Ascending aorta (tissue), 2 donors: ENCODE measurements at places on chromosomes 3 and 15. TPM values are rescaled to one million over a fixed set of nuclear protein-coding genes. Genes with fewer than 3 reads are reported as not detected.

VGLL3 gene
- 138 TPM for total RNA-seq

TRANK1 gene
- total RNA-seq: 14.8 TPM

MUSTN1 gene
- 132 TPM for total RNA-seq

SORD gene
- total RNA-seq: 6.5 TPM

CLDN1 gene
- total RNA-seq: 0.53 TPM

ITGA11 gene
- 136 TPM for total RNA-seq

LYZL4 gene
- not detected for total RNA-seq

PLA2G4F gene
- not detected for total RNA-seq

MRAS gene
- 24.5 TPM for total RNA-seq

TMEM212 gene
- not detected for total RNA-seq

HOMER2 gene
- 22.0 TPM for total RNA-seq

KNG1 gene
- not detected for total RNA-seq

SLC24A5 gene
- total RNA-seq: not detected

LRRN1 gene
- 0.53 TPM for total RNA-seq

ABCC5 gene
- total RNA-seq: 16.2 TPM

SLC2A2 gene
- not detected for total RNA-seq
